ENCODE measurements at places on chromosomes 1 and 21.
A peak's percentile ranks its signal among the peaks of the same experiment; 100 is the strongest.

DNA sequence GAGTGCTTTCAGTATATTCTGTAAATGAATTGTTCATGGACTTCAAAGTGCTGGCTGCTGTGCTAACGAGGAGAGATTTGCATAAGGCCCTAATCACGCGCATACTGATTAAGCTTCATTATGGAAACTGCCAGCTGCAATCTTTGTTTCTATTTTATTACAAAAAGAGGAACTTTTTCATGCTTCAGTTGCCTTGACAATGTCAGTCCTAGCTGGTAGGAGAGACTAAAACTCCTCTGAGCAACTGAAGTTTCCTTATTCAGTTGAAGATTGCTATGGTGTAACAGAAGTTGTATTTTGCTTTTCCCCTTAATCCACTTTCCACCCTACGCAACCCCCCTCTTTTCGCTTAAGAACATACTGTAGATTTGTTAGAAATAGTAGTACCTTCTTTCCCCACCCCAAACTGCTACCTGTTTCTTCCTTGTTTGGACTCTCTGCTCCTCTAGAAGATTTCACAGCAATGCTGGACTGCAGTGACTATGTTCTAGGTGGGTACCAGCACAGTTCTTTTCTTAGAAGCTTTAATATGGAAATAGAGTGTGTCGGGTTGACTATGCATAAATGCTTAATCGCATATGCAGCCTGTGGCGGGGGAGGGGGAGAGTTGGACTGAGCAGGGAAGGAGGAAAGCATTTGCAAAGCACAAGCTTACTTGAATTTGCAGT lies 108.3 kb downstream of the POU2F1 start:
- DNase-seq: peak; percentile 10

- no peak for DNase-seq
Measured at GRCh38 chr1:51346086-51346942, 16.0 kb upstream of the TTC39A start.

- DNase-seq: no peak
Measured at GRCh38 chr1:61869691-61870109, 127.4 kb downstream of the PATJ start.

DNA sequence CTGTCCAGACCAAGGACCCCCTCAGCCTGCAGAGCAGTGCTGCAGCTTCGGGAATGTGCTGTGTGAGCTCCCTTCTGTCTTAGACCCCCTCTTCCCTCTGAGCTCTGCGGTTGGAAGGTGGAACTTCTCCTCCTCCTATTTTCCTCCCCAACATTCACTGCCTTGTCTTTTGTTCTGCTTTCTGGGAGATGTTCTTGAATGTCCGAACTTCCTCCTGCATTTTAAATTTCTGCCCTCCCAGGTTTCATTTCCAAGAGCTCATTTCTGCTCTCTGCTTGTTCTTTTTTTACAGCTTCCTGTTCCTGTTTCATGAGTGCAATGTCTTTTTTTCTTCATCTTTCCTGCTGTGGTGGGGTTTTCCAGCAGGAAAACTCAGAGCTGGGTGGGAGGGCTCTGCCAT lies 29.3 kb downstream of the RRP1 start:
- no peak for DNase-seq

Data from muscle of arm (tissue), 14 donors.